NCI-H69 (cell line): ENCODE measurements at places on chromosomes 1 and 21.
A peak's percentile ranks its signal among the peaks of the same experiment; 100 is the strongest.

DNA sequence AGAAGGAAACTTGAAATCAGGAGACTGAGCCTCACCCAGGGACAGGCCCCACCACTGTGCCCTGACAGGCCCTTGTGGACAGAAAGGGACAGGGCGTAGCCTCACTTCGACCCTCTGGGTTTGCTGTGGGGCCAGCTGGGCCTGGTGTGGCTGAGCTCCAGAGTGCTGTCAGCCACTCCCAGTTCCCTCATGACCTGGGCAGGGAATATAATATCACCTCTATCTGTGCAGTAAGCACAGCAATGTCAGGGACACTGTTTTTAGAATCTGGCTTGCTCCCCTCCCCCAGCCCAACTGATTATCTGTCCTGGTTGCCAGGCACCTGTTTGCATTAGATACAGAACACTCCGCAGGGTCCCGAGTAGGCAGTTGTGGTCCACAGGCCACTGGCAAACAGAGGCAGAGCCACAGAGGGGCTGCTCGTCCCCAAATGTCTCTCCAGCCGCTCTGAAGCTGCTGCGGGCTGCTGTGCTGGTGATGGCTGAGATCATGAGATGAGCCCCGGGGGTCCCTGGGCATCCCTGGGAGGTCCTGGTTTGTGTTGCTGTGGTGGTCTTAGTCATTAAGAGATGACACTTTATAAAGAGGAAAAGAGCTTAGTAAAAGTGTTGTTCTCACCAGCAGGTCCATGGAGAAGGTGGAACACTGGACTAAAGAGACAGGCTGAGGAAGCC lies 51.6 kb downstream of the ETS2 start:
- DNase-seq = no peak

GRCh38 chr1:42963378-42964043 lies 4.8 kb upstream of the SLC2A1 start:
- peak; percentile 10 for DNase-seq

- DNase-seq = peak; percentile 83
Measured at GRCh38 chr1:234265861-234266260, 107.4 kb upstream of the COA6 start.

DNA sequence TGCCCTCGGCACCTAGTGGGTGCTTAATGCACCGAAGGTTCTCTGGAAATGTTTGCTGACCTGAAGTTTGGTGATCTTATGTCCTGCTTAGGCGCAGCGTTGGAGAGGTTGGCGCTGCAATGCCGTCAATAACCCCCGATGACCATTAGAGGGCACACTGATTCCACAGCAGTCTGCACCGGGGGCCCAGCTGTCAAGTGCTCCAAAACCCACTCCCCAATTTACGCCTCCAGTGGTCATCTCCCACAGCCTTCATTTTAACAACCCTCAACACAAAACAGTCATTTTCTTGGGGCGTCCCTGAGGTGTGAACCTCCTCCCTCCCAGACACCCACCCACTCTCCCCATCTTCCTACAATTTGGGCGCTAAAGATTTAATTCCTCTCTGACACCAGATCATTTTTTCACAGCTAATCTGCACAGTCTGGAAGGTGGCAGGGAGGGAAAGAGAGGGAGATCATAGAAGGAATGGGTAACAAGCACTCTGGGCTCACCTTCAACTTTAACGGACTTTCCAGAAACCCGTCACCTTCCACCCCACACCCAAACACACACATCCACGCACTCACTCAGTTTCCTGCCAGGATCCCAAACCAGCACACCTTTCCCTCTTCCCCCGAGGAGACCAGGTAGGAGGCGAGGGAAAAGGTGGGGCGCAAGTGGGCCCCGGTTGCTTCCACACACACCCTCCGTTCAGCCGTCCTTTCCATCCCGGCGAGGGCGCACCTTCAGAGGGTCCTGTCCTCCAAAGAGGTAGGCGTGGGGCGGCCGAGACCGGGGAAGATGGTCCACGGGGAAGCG lies 570 bp upstream of the NPR1 start:
- DNase-seq = peak; percentile 76

- DNase-seq = no peak
Measured at GRCh38 chr21:44473915-44474555, 18.7 kb downstream of the LRRC3 start.

DNA sequence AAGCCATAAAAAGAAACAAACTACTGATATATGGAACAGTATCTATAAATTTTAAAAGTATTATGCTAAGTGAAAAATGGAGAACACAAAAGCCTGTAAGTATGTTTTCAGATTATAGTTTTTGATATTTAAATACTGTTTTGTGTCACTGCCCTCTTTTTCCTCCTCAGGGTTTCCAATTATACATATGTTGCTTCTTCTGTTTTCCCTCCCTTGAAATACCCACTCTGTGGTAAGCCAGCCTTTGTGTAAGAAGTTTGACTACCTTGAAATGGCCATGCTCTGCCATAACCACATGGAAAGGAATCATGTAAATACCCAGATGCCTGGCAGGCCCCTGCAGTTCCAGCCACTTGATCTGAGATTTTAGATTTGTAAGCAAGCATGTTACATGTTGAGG lies 248.3 kb downstream of the AKT3 start:
- DNase-seq = peak; percentile 9

GRCh38 chr1:94578856-94579255 lies 37.3 kb upstream of the F3 start:
- DNase-seq = no peak

GRCh38 chr1:96634883-96635282 lies 86.7 kb upstream of the PTBP2 start:
- DNase-seq = no peak

GRCh38 chr1:11955221-11955620 lies 20.7 kb downstream of the PLOD1 start:
- no peak for DNase-seq

DNA sequence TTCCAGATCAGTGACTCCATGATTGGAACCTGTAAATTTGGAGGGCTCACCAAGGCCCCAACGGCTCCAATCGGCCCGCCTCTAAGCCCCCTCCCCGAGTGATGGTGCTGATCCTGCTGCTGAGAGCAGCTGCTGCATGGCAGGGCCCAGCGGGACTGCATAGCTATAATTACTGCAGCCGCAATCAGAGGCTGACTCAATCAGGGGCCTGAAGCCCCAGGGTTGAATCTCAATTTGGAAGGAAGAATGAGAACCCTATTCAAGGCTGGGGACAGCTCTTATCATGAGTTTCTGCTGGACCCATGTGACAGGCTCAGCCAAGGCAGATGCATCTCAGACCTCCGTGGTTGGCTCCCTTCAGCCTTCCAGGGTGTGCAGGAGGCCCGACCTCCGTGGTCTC lies 42.8 kb upstream of the MAGOH start:
- peak; percentile 79 for DNase-seq

DNA sequence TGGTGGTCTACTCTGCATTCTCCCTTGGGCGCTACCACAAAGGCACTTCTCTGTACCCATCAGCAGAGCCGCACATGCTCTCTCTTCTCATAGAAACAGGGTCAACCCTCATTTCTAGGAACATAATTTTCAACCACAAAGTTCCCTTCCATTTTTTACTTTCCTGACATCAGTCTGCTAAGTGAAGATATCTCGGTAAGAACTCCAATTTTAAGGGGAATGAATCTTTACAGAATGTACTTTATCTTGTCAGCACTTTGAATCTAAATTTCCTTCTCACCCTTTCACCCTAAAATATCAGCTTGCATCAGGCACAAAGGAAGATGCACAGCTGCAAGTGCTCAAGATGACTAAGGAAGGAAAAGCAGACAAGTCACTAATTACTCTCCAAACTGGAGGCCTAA lies 545.9 kb downstream of the SMYD3 start:
- no peak for DNase-seq
